Activated naive CD4-positive, alpha-beta T cell treated with anti-CD3 and anti-CD28 coated beads, Interleukin-2, amount 50 U/mL, for 16 hours (primary cell): ENCODE measurements at places on chromosomes 7 and 10.

DNA sequence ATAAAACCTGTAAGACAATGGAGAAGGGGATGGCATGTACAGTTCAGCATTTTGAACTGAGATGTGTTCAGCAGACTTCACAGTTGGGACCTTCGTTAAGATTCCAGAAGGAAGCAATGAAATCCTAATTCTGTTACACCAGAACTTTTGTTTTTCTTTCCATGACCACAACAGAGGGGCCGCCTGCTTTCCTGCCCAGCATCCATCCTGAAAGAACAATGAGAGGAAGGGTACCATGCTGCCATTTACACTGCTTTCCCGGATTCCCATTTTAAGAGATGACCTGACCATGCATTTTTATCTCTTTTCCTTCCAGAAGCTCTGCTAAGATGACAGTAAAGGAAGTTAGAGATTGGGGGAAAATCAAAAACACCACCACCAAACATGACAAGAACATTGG is 92.7 kb downstream of the PIP4K2A start:
- no peak for DNase-seq

GRCh38 chr10:109931163-109931562 is 7.9 kb upstream of the XPNPEP1 start:
- DNase-seq = no peak

- DNase-seq = no peak
Observed at GRCh38 chr7:112638675-112639400, 151.4 kb downstream of the TMEM168 start.

GRCh38 chr7:5692845-5693278 is 88.6 kb downstream of the RNF216 start:
- DNase-seq = no peak

DNA sequence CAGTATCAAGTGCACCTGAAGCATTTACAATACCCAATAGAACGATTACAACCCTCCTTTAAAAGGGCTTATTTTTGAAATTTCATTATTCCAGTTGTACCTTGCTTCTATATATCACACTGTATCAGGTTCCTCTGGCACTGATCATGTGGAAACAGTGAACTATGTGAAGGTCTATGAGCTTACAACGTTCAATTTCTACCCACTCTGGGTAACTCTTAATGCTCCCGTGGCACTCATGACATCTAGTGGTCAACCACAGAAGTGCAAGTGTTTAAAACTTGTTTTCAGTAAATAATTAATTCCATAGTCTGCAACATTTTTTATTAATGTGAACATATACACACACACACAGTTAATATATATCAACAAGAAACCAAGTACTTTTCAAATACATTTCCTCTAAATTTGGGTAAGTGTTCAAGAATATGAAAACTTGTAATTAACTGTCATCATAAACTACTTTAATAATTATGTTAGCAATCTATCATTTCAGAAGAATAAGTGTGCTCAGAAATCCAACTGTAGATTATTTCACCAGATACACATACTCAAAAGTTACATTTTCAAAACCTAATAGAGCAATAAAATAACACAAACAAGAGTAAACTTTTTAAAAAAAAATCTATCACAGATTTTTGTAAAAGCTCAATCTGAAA is 61.0 kb downstream of the MPP7 start:
- peak; percentile 24 for DNase-seq
